Spleen (tissue), 13 donors: ENCODE measurements at places on chromosomes 1 and 21. TPM values are rescaled to one million over a fixed set of nuclear protein-coding genes. Genes with fewer than 3 reads are reported as not detected.

GRCh38 chr1:156936191-156936590 is 15.8 kb downstream of the LRRC71 start:
- peaks cover under 1% of the 10 kb centered on the region for H3K27me3 ChIP-seq
- no peak for DNase-seq
- H3K27ac ChIP-seq, result no peak overlapping the region

The PRAMEF9 gene
- total RNA-seq, result not detected

DNA sequence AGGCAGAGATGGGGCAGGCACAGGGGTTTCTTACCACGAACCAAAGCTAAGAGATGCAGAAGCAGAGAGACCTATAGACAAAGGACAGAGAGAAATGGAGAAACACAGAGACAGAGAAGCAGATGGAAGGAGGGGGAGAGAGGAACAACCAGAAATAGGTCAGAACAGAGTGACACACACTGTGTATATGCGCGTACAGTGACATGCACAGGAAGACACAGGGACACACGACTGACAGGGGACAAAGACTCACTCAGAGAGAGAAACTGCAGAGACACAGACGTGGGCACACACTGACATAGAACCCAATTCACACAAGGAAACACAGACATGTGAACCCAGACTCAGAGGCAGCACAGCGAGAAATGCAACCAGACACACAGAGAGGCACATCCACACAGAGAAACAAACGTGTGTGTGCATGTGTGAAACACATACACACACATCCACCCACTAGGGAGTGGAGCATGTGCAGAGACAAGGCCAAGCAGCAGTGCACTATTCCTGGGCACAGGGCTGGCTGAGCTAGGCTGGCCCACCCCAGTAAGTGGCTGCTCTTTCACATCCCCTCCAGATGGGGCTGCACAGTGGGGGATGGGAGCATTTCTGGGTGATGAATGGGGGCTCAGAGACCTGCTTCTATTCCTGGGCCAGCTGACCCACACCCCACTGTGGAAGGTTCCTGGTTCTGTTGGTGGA is 123.4 kb upstream of the CSF3R start:
- no peaks in the 10 kb centered on the region for H3K27me3 ChIP-seq
- H3K4me3 ChIP-seq, result no peak overlapping the region
- no peak overlapping the region for H3K27ac ChIP-seq
- H3K4me1 ChIP-seq, result no peaks in the 10 kb centered on the region
- DNase-seq, result no peak
- no peaks in the 10 kb centered on the region for H3K36me3 ChIP-seq

The TLCD4 gene
- 2.0 TPM for total RNA-seq

The PRR9 gene
- total RNA-seq, result not detected

GRCh38 chr1:233656032-233656635 is 42.2 kb downstream of the KCNK1 start:
- H3K36me3 ChIP-seq, result no peaks in the 10 kb centered on the region
- DNase-seq, result no peak
- H3K27ac ChIP-seq, result no peak overlapping the region

GRCh38 chr1:86998727-86999126 is 84.3 kb downstream of the HS2ST1 start:
- no peak overlapping the region for H3K4me3 ChIP-seq
- H3K27me3 ChIP-seq, result no peaks in the 10 kb centered on the region
- no peak overlapping the region for H3K27ac ChIP-seq

GRCh38 chr1:188117436-188117835 is 1288.7 kb downstream of the PLA2G4A start:
- no peak overlapping the region for H3K27ac ChIP-seq
- H3K36me3 ChIP-seq, result no peaks in the 10 kb centered on the region
- H3K27me3 ChIP-seq, result no peaks in the 10 kb centered on the region
- H3K4me1 ChIP-seq, result no peaks in the 10 kb centered on the region
- no peak for DNase-seq
- H3K4me3 ChIP-seq, result no peak overlapping the region

GRCh38 chr1:115811140-115811828 is 29.6 kb downstream of the NHLH2 start:
- H3K27ac ChIP-seq, result no peak overlapping the region
- no peaks in the 10 kb centered on the region for H3K27me3 ChIP-seq
- DNase-seq, result no peak
- no peaks in the 10 kb centered on the region for H3K36me3 ChIP-seq
